ENCODE measurements at places on chromosomes 7 and 10.

GRCh38 chr10:46288601-46289206 lies 1.9 kb downstream of the ANTXRL start:
- H3K27me3 ChIP-seq = peaks cover 13% of the 10 kb centered on the region
- H3K4me1 ChIP-seq = peaks cover 4% of the 10 kb centered on the region
- H3K27ac ChIP-seq = no peak overlapping the region
- H3K4me3 ChIP-seq = no peak overlapping the region

DNA sequence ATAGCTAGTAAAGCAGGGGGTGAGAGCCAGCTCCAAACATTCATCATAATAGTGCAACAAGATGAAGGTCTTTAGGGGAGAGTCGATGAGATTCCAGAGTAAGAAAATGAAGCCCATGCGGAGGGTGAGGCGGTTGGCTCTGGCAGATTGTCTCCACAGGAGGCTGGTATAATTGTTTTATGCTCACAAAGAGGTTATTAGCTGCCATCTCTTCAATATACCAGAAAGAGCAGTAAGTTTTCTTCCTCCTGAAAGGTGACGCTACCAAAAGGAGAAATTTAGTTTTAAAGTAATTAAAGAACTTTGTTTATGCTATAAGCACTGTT lies 59.2 kb upstream of the KCNIP2 start:
- H3K4me3 ChIP-seq = no peak overlapping the region
- DNase-seq = no peak
- no peaks in the 10 kb centered on the region for H3K36me3 ChIP-seq

DNA sequence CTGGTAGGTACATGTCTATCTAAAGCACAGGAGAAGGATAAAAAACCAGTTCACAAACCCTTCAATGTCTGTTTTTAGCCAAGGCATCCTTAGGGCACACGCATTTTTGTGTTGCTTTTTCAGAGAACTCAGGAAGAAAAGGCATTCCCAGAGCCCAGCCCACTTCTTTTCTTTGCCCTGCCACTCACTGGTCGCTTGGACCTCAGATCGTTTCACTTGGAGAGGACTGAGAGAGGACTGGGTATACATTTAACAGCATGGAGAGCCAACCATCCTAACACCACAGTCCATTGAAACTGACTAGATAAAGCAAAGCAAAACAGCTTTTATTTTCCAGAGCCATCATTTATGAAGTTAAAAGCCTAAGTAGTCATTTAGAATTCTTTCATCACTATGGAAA lies 194.2 kb downstream of the CAMK1D start:
- no peak for DNase-seq
- H3K27me3 ChIP-seq = no peaks in the 10 kb centered on the region
- no peaks in the 10 kb centered on the region for H3K4me1 ChIP-seq
- H3K4me3 ChIP-seq = no peak overlapping the region
- no peaks in the 10 kb centered on the region for H3K36me3 ChIP-seq

GRCh38 chr10:67763499-67764011 lies 67.6 kb upstream of the CTNNA3 start:
- 0 out of 2 replicates have a peak, but pooled peaks cover 2% of the 10 kb centered on the region for H3K4me1 ChIP-seq
- H3K27ac ChIP-seq = no peak overlapping the region
- no peaks in the 10 kb centered on the region for H3K36me3 ChIP-seq
- DNase-seq = peak; percentile 83
- no peaks in the 10 kb centered on the region for H3K27me3 ChIP-seq

DNA sequence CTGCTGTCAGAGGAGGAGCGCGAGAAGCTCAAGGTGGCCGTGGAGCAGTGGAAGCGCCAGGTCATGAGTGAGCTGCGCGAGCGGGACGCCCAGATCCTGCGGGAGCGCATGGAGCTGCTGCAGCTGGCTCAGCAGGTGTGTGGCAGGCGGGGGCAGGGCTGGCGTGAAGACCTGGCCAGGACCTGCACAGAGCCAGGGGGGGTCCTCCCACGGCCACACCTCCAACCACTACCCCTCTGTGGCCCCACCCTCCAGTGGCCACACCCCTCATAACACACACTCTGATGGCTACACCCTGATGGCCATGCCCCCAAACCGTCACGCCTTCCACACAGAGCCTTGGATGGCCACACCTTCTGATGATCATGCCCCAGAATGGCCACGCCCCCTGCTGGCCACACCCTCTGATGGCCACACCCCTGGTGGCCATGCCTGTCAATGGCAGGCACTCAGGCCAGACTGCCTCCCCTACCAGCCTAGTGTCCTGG lies 23.4 kb upstream of the DPYSL4 start:
- H3K27me3 ChIP-seq = no peaks in the 10 kb centered on the region
- DNase-seq = peak; percentile 95
- no peaks in the 10 kb centered on the region for H3K4me1 ChIP-seq
- H3K4me3 ChIP-seq = no peak overlapping the region
- no peak overlapping the region for H3K27ac ChIP-seq
- H3K36me3 ChIP-seq = no peaks in the 10 kb centered on the region

DNA sequence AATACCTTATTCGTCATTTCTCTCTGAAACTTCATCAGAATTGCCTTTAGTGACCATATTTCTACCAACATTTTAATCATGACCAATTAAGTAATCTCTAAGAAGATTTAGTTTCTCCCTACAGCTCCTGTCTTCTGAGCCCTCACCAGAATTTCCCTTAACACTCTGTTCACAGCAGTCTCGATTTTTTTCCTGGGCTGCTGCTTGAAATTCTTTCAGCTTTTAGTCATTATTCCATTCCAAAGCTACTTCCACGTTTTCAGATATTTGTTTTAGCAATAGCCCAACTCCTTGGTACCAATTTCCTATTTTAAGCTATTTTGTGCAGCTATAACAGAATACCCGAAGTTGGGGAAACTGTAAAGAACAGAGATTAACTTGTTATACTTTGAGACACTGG lies 192.4 kb upstream of the DKK1 start:
- DNase-seq = no peak
- H3K4me3 ChIP-seq = no peak overlapping the region
- H3K4me1 ChIP-seq = no peaks in the 10 kb centered on the region
- H3K27ac ChIP-seq = no peak overlapping the region
- H3K27me3 ChIP-seq = no peaks in the 10 kb centered on the region
- H3K36me3 ChIP-seq = no peaks in the 10 kb centered on the region

- no peak overlapping the region for H3K4me3 ChIP-seq
- no peaks in the 10 kb centered on the region for H3K27me3 ChIP-seq
- no peak for DNase-seq
- H3K27ac ChIP-seq = no peak overlapping the region
Measured at GRCh38 chr10:62761115-62761514, 43.4 kb upstream of the ADO start.
